ENCODE measurements at places on chromosomes 6 and 20.

GRCh38 chr6:131683479-131683878 is 17.7 kb downstream of the OR2A4 start:
- DNase-seq, result no peak

DNA sequence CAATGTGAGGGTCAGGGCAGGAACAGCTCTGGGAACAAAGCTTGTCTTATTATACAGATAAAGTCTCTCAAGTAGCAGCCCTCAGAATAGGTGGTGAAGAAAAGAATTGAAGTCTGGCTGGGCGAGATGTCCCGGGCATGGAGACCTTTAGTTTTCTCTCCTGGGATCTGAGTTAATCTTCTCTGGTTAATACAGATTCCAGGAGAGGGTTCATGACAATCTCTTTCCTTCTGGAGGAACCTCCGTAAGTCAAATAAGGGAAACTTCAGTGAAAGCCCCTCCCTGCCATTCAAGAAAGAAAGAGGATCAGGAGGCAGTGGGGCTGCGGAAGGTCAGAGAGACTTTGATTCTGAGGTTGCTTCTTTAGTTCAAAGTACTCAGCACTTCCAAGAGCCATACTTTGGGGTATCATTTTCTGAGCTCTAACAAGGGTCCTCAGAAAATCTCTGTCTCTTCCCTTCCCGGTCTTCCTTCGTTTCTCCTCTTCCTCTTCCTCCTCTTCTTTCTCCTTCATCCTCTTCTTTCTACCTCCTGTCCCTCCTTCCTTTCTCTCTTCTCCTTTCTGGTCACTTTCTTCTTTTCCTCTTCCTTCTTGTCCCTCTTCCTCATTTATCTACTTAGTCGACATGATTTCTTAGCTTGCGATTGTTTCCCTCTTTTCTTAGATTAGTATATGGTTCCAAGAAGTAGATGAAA is 4.6 kb upstream of the ZNF184 start:
- no peak for DNase-seq

DNA sequence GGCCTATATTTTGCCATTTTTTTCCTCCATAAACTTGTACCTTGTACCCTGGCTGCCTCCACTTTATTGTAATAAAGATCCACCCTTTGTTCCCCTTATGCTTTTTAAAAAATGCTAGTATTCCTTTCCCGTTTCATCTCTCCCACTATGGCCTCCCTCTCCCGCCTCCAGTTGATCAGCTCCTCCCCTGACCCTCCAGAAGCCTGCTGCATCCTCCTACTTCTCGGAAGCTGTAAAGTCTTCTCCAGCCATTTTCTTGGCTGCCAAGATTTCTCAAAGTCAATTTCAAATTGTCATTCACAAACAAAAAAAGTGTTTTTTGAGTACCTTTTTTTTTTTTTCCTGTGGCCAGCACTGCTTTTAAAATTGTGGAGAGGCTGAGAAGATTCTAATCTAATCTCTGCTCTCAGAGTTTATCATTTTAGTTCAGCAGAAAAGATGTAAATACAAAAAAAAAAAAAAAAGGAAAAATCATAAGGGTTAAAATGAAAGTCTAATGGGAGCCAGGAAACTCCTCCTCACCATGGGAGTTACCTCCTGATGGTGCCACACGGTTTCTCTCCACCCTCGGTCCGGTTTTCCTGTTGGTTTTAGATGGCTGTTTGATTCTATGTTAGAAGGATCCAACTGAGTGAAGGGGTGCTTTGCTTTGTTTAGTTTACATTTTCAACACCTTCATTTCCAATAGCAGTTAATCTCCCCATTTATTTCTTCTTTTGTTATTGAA is 103.0 kb upstream of the KCNK16 start:
- DNase-seq, result no peak

DNA sequence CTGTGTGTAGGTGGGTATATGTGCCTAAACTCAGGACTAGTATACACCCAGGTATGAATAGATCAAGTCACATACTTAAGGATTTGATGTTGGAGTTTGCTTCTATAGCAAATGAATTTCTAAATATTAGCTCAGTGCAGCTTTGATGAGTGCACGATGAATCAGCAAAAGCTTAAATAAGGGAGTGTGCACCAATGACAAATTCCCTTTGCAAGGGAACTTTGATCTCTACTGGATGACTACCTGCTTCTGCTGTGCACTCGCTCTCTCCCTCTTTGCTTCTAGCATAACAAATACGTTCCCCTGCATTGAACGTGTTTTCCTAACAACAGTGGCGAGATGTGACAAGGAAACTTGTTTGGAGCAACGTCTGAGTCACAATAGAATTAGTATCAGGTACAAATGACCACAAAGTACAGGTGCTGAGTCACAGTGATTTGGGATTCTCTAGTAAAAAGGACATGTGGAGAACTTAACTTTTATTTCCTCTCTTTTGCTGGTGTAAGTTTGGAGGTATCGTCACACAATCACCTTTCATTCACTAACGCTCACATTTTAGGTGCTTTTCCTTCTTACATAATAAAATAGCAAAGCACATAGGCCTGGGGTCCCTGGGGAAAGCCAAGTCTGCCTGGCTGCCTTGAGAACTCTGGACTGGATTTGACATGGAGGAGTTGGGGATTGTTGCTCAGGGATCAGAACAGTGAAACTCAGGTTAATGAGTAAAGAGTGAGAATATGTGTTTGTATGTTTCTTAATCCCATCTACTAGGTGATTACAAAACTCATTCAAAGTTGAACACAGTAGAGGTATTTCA is 49.7 kb downstream of the KLHL31 start:
- no peak for DNase-seq

- no peak for DNase-seq
Measured at GRCh38 chr6:43923376-43924221, 153.6 kb downstream of the VEGFA start.

DNA sequence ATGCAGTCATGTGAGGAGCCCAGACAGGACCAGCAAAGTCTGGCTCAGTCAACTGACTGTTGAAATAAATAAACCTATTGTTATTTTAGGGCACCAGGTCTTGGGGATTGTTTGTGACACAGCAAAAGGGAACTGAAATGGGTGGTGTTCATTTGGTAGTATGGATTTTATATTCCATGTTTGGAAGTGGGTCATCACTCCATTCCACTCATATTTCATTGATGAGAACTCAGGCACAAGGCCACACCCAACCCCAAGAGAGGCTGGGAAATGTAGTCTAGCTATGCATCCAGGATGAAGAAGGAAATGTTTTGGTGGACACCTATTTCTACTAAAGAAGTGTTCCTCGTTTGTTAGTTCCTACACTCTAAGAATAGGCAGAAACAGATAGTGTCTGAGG is 64.9 kb upstream of the BTBD3 start:
- DNase-seq, result no peak

- no peak for DNase-seq
Measured at GRCh38 chr6:10385524-10386132, 29.2 kb downstream of the TFAP2A start.

DNA sequence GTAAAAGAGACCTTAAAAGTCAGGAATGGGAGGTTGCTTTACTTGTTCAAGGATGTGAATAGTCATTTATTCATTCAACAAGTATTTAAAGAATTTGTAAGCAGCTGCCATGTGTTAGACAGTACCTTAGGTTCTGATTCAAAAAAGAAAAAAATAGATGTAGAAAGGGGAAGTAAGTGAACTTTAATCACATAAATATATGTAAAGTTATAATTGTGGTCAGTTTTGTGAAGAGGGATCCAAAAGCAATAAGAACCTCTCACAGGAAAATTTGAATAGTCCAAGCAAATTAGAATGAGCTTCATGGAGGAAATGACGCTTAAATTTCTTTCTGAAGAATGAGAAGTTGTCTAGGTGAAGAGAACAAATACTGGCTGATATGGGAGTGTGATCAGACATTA is 596.1 kb upstream of the CITED2 start:
- DNase-seq, result no peak

DNA sequence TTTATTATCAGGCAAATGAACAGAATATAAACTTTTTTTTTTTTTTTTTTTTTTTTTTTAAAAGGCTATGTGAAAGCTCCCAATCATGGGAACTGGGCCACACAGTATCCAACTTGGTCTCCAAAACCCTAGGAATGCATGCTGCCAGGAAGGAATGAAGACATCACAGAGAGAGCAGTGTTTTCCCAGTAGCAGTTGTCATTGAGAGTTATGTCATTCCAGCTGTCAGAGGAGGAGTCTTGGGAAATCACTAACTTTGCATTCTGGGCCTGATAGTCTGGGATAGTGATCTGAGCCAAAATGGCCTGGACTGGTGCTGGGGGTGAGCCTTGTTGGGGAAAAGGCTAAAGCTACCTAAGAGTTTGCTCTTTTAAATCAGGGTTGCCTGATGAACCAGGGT is 231.3 kb upstream of the MAP3K7 start:
- no peak for DNase-seq

DNA sequence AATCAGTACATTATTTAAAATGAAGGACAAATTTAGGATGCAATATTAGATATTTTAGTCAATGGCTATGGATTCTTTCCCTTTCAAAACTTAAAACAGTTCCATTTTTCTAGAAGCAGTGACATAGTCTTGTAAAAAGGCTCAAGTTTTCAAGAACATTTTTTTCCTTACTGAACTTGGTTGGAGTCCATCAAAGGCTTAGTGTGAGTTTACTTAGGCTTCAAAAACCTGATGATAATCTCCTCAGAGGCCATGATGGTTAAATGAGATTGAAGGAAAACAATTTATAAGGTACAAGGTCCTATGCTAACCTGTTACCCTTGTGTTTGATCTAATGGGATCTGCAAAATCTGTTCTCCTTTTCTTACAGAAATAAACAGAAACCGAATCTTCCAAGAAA is 531.8 kb downstream of the UTRN start:
- no peak for DNase-seq

DNA sequence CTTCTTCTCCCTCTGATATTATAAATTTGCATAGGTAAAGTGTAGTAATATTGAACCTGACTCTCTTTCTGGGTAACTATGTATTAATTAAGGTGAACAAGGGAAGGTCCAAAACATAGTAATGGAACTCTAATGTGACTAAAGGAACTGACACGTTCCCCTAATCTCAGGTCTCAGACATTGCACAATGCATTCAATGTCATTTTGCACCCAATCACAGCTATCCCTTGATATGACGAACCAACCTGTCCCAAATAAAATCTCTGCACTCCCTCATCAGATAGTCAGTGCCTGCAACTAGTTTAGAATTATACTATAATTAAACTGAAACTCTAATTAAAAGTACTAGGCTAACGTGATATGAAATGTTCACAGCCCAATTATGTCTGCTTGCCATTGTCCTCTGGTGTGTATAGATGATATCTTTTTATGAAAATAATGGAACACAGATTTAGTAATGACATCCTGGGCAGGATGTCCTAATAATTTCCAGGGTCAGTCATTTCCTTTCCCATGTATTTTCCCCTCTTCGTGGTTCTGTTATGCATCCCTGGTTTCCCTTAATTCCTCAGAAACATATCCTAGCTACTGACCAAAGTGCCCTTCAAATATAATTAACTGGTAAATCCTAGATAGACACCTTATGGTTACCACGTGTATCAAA is 36.8 kb downstream of the PTPRK start:
- no peak for DNase-seq

- no peak for DNase-seq
Measured at GRCh38 chr6:115909923-115910546, 150.7 kb downstream of the FRK start.

DNA sequence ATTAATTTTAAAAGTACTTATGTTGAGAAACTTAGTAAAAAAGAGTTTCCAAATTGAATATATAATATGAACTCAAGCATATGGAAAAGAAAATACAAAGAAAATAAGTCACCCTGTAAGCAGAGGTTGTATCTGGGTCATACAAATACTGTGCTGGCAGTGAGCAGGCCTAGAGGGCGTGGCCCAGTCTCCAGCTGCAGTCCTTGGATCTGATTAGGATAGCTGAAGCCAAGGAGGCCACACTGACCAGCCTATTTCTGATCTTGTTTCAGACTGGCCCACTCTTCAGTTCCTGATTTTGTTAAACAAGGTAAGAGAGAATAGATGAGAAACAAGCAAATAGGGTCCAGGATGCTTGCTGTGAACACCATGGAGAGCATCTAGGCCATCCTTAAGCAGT is 228.8 kb downstream of the EPM2A start:
- no peak for DNase-seq

DNA sequence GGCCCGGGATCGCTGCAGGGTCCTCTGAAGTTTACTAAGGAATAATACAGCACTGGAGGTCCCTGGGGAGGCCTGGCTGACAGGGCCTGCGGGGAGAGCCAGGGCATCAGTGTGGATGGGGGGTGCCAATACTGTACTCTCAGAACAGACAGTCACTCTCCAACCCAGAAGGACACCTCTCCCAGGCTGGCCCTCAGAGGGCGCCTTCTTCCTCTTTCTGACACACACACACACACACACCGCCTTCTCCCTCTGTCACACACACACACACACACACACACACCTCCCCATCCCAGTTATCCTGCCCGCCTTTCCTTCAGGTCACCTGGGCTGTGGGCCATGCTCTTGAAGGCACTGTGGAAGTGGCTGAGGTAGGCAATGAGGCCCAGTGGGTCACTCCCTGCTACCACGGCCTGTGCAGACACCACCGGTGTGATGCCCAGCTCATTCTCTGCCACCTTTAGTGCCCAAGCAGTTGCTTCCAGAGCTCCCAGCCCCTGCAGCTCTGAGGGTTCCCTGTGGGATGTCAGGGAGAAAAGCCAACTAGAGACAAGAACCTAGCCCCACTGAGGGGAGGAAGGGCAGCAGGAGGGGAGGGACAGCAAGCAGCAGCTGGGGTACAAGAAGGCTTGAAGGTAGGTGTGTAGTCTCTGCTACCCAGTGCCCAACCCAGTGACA is 7.5 kb downstream of the SMPD2 start:
- no peak for DNase-seq

DNA sequence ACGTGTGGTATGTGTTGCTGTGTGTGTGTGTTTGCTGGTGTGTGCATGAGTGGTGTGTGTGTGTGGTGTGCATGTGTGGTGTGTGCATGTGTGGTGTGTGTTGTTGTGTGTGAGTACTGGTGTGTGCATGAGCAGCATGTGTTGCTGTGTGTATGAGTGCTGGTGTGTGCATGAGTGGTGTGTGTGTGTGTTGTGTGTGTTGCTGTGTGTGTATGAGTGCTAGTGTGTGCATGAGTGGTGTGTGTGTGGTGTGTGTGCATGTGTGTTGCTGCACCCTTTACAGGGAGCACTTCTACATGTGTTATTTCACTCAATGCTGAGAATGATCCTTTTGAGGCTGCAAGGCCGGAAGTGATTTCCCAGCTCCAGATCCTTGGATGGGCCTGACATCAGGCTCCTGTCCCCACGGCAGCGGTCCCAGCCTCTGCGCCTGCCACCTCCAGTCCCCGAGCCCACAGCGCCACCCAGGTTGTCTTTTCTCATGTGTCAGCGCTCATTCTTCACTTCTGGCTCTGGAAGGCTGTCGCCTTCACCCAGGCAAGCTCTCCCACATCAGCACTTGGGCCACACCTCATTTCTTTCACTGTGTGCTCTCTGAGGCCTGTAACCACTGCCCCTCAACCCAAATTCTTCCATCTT is 2.6 kb downstream of the NPEPL1 start:
- DNase-seq, result no peak

DNA sequence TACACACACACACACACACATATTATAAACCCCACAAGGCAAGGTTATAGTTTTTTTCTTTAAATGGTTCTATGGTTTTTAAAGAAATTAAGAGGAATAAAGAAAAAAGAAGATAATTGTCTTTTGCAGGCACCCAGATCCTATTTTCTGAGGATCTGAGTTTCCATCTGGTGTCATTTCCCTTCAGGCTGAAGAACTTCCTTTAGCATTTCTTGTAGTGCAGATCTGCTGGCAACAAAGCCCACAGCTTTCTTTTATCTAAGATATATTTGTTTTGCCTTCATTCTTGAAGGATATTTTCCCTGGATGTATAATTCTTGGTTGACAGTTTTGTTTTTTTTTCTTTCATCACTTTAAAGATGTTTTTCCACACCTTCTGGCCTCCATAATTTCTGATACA is 57.6 kb upstream of the PMEPA1 start:
- DNase-seq, result no peak

GRCh38 chr6:137170266-137171052 is 3.0 kb downstream of the IL22RA2 start:
- no peak for DNase-seq
